ENCODE measurements at places on chromosomes 4 and X.

- DNase-seq: no peak
Measured at GRCh38 chr4:169109035-169109675, 99.1 kb upstream of the CBR4 start.

- no peak for DNase-seq
Measured at GRCh38 chrX:40439625-40440532, 140.9 kb upstream of the ATP6AP2 start.

DNA sequence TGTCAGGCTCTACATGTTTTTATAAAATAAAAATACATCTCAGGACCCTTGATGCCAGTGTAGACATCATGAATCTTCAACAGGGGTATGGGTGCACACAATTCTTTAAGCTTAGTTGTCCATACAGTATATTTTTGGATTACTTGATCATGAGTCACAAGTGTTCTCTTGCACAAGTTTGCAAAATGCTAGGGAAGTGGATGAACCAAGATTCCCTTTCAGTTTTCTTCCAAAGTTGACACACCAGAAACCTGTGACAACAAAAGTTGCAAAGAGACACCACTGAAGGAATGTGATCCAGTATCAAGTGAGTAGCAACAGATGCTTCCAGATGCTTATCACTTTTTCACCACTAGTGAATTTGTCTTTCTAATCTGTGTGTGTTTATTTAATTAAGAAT, 1021.2 kb downstream of the PCDH7 start:
- no peak for DNase-seq

DNA sequence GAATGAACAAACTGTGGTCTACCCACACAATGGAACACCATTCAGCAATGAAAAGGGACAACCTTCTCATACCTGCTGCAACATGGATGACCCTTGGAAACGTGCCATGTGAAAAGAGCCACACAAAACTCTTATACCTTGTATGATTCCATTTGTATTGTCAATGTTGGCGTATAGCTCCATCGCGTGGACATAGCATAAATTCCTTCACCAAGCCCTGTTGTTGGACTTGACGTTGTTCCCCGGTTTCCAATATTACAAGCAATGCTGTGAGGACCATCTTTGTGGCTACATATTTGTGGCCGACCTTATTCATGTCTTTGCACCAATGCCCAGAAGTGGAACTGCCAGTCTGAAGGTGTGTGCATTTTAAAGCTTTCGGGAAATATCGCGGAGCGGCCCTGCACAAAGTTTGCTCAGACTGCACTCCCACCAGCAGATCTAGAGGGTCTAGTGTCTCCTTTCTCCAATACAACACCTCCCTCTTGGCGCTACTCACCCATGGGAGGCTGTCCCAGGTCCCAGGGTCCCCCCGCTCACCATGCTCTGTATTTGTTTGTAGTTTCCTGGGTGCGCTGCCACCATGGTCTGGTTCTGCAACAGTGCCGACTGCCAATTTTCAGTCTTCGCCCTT, at the start of gene CLDN34:
CLDN34 (plus strand) TSS at position 584 of the 634 bp plus-strand sequence; CDS start at position 584, 0 bp downstream.
- DNase-seq: no peak

DNA sequence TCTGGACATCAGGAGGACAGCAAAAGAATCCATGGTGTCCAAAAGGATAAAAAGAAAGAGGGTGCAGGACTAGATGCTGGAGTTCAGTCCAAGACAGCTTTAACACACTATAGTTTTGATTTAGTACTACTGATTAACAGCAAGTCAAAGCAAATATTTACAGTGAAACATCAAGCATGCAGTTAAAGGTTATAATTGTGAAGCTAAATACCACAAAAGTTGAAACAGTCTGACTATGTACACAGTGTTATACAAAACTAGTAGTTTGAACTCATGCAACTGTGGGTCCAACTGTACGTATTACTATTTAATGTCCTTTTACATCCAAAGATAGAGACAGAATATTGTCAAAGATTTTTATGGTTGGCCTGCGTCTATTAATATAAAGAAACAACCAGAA, 57.6 kb downstream of the CHIC2 start:
- DNase-seq: peak; percentile 69

DNA sequence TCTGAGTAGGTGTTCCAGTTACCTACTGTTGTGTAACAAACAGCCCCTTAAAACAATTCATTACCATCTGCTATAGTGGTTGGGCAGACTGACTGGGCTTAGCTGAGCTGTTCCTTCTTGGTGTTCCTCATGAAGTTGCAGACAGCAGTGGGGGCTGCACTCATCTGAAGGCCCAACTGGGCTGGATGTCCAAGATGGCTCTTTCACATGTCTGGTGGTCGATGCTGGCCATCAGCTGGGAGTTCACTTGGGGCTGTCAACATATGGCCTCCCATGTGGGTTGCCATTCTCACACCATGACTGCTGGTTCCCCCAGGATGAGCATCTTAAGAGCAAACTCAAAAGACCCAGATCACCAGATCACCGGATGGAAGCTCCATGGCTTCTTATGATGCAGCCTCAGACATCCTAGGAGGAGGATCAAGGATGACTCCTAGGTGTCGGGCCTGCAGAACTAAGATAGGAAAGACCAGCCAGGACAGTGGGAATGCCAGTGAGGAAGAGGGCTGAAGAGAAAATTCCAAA, 34.3 kb upstream of the PPP2R2C start:
- no peak for DNase-seq

DNA sequence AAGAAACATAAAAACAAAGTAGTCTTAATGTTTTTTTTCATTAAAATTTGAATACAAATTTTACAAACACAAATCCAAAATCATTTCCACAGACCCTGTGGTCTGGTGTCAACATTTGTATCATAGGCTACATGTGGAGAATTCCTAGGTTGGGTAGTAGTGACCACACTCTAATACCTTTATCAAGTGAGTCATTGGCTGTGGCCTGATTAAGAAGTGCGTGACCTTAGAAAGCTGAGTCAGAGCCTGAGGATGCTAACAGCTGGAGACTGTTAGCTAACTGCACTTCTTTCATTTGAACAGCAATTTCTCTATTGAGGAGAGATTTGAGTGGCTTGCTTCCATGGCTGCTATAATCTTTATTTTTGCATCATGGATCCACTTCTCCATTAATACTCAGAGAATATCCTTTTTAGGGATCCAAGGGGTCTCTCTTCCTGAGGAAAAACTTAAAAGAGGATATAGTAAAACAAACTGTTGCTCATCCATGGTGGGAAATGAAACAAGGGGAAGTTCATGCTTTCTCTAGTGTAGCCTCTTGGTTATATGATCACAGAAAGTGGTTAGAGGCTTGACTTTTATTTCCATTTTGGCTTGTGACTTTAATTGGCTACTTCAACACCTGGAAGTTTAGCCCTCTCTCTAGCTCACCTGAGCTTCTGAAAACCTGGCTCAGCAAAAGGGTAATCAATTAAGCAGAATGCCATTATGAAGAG, 335.8 kb downstream of the PABPC4L start:
- DNase-seq: no peak

DNA sequence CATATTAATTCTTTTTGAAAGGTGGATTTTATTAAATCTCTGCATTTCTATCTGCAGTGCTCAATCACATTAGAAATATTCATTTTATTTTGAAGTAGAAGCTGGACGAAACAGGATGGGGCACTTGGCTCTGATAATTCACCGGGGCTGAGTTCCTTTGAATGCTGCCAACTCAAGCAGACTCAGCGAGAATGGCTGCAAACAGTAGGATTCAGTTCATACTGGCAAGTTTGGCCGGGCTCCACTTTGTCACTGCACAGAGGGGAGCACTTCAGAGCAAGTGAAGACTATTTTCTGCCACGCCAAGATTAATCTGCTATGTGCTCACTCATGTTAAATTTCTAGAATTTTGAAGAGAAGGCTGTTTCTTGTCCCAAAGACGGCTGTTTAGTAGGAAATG, 30.7 kb upstream of the KLHL8 start:
- no peak for DNase-seq

DNA sequence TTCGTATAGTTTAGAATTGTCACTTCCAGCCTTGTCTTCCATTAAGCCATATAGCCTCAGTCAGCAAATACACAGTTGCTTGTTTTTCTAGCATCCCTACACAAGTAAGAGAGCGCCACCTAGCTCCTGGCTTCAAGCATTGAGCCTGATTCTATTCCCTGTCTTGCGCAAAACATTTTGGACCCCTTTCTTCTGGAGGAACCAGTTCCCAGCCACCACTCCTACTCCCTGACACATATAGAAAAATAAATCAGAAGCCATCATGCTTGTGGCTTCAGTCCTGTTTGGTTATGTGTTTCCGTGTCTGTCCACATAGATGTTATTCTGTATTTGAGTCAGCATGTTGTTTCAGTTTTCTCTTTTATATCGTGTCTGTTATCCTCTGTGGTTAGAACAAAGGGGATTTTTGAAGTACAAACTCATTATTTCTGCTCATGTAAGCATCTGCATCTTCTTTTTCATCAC, 59.9 kb downstream of the GK start:
- peak; percentile 8 for DNase-seq

DNA sequence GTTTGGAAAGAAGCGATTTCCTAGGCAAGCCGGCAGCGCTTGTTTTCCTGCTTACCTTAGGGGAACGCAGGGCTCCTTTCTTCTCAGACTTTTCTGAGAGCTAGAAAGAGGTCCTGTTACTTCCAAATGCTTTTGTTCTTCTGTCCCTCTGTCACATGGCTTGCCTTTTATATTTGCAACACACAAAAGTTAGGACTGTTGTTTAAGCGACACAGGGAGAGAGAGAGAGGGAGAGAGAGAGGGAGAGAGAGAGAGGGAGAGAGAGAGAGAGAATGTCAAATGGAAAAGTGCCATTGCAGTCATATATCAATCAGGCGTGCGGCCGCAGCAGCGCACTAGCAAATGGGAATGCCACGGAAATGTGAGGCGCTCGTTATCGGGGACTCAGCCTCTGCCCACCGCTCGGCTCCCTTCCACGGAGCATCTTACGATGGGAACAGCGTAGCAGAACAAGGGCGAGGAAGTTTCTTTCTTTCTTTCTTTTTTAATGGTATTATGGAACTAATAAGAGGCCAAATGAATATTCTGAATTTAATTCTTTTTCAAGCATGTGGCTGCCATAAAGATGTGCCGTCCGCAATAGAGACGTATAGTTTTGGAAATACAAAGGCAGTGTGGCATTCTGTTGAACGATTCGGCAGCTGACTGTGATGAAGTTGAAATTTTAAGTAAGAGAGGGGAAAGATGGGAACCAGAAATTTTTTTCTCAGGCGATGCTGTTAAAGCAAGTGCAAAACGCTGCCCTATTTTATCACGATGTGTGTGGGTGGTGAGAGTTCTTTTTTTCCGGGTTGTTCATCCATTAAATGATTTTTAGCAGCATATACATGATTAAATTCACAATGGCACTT, at the start of gene NDP:
NDP (minus strand) TSS at position 142 of the 851 bp plus-strand sequence. CDS start 14,745 bp downstream, outside the sequence.
- DNase-seq: no peak

GRCh38 chr4:88014386-88014905, 7.0 kb downstream of the PKD2 start:
- no peak for DNase-seq

GRCh38 chr4:109574443-109574850, 14.4 kb downstream of the MCUB start:
- DNase-seq: no peak

GRCh38 chr4:167290678-167291077, 56.4 kb upstream of the SPOCK3 start:
- no peak for DNase-seq

DNA sequence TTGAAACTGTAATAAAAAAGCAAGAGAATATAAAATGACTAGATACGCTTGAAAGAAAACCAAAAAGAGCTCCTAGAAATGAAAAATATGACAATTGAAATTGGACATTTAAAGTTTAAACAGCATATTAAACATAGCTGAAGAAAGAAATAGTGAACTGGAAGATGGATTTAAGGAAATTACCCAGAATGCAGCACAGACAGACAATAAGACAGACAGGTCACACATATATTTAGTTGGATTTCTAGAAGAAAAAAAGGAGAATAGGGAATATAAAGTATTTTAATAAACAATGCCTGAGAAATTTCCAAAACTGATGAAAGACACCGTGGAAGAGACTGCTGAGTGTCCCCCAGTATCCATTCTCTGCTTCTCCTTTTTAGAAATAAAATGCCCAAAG, 6.6 kb downstream of the DUSP9 start:
- no peak for DNase-seq

DNA sequence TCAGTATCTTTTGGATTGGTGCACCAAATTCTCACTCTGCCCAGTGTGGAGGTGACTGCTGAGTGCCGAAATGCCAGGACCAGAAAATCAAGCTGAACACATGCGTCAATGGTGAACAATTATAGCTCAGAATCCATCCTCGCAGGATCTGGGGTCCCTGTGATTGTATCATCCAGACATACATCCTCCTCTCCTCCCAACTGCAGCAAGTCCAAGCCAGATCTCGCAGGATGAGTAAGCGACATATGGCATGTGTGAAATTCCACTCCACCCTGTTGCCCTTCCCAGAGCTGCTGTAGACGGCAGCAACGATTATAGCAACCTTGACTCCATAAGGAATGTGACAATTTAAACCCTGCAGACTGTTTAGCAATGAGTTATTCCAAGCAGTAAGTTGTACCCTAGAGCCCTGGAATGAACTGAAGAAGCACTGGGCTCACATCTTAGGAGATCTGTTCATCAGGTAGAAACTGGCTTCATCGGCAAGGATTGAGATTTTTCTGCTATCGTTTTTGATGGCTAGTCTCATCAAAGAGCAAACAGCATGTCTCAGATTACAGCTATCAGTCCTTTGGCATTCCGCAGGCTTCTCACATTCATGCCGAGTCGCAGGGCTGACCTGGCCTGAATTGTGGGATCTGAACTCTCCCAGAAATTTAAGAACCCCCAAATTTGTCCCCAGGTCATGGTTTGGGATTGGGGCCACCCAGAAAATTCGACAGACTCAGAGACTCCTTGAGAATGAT, 35.5 kb upstream of the SORBS2 start:
- DNase-seq: no peak

DNA sequence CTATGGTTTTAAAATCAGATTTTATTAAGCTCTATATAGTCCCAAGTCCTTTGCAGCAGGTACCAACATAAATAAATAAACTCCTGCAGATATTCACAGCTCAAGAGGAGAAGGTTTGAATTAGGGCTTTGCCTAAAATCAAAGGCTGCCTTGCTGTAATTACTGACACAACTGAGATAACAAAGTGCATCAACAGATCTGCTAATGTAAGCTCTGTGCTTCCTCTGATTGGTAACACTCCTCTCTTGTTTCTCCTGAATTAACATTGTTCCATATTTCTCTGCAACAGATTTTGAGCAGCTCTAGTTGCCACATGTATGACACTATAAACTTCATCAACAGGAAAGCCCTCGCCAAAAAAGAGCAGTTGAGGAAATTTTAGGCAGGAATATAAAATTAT, 193.6 kb downstream of the SLC39A8 start:
- DNase-seq: no peak

DNA sequence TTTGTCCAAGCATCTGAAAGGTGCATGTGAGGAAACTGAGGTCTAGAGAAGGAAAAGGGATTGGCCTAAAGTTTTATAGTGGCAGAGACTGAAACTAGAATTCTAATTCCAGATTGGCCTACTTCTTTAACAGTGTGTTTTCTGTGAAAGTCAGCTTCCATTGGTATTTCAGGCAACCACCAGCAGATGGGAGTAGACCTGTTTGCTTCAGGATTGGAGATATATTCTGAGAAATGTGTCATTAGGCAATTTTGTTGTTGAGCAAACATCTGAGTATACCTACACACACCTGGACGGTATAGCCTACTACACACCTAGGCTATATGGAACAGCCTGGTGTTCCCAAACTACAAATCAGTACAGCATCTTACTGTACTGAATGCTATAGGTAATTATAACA, 207.3 kb upstream of the RADX start:
- no peak for DNase-seq

- no peak for DNase-seq
Measured at GRCh38 chrX:136870064-136870463, 10.5 kb downstream of the RBMX start.
